ENCODE measurements at places on chromosomes 1 and 21. TPM values are rescaled to one million over a fixed set of nuclear protein-coding genes. Genes with fewer than 3 reads are reported as not detected.

DNA sequence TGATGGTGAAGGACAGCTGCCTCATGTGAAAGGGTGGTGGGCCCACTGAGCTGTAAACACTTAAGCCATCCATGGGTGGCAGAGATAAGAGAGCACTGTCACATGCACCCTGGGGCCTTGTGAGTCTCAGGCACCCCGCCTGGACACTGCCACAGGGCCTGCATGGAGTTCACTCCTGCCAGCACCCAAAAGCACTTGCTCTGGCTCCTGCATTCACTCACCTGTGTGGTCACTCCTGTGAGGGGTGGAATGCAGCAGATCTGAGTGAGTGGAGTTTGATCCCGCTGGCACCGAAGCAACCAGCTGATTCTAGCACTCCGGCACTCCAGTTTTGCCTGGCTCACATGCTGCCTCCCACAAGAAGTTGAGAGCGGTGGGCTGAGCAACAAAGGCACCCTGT lies 1142.1 kb upstream of the PRMT6 start:
- DNase-seq: no peak

DNA sequence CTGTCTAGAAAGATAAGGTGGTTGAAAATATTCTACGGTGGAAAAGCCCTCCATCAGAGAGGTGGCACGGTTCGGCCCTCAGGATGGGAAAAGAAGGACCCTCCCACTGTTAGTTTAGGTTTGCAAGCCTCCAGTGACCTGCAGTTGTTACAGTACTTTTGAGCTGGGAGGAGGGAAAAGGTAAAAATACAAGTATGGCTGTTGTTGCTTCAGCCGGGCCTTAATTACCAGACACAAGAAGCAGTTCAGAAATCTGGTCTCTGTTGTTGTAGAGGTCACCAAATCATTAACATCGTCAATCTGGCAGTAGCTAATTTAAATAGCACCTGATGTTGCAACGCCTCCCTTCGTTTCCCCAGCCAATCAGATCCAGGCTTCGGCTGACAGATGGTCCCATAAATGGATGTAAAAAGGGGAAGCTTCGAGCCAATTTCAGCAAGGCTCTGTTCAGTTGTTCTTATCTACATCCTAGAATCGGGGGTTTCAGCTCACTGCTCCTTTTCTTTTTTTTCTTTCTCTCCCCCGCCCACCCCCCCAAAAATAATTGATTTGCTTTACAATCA lies at the start of gene ELAVL4:
ELAVL4 (plus strand) TSS at position 424 of the 563 bp plus-strand sequence. CDS start 270 bp downstream, outside the sequence.
- DNase-seq: no peak

DNA sequence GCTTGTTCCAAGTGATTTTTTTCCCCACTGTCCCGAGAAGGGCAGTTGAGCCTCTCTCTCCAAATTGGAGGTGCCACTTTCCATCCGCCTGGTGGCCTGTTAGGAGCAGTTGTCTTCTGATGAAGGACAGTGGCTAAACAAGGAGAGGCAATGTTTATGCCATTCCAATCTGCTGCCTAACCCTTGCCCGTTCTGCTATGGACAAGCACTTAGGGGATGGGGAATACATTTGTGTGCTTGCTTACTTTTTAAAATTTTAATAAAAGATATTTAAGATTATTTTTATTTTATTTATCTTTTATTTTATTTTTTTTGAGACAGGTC lies 12.0 kb downstream of the COQ8A start:
- no peak for DNase-seq

DNA sequence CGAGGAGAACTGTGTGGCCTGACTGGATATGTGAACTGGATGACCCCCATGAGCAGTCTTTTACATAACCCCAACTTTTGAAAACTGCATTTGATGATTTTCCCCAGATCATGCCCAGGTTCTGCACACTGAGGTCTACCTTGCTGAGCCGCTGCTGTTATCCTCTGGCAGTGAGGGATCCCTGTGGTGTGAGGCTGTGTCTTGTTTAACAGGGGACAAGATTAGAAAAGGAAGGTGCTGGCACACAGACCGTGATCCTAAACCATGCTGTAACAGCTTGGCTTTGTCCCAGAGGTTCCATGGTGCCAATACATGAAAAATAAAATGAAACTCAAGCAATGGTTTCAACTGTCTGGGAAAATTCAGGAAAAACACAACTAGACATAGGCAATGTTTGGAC lies 134.2 kb downstream of the ZZZ3 start:
- no peak for DNase-seq

DNA sequence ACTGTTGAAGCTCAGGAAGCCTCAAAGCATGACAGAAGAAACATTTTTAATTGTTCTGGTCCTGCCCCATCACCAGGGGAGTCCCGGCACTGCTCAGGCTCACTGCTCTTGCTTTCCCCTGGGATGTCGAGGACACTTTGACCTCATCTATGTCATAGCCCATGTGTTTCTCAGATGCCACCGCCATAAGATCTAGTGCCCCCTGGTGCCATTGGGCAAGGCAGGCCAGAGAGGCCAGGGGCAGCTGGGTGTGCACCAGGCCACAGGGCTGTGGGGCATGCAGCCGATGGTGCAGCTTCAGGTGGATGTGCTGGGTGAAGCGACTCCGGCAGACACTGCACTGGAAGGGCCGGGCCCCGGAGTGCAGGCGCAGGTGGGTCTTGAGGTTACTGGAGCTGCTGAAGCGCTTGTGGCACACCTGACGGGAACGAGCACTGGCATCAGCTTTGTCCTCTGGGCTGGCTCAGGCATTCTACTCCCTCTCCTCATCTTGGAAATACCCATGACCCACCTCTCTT lies 7.7 kb upstream of the CRYBG2 start:
- DNase-seq: no peak

DNA sequence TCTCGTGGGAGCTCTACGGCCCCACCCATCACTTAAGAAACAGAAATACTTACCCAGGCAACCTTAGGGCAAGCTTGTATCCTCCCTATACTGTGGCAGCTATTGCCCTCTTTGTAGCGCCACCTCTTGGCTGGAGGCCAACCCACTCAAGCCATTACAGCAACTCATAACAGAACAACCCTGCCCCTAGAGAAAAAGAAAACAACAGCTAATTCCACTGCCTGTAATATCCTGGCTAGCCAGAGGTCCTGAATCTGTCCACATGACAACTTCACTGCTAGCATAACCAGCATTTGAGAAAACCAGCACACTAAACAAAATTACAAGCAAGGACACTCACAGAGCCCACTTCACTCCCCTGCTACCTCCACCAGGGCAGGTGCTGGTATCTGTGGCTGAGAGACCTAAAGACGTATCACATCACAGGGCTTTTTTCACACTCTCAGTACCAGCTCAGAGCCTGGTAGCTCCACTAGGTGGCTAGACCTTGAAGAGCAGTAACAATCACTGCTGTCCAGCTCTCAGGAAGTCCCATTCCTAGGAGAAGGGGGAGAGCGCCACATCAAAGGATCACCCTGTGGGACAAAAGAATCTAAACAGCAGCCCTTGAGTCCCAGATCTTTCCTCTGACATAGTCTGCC lies 14.5 kb upstream of the MX1 start:
- DNase-seq: no peak

GRCh38 chr1:233432916-233433315 lies 105.4 kb downstream of the MAP3K21 start:
- DNase-seq: no peak

DNA sequence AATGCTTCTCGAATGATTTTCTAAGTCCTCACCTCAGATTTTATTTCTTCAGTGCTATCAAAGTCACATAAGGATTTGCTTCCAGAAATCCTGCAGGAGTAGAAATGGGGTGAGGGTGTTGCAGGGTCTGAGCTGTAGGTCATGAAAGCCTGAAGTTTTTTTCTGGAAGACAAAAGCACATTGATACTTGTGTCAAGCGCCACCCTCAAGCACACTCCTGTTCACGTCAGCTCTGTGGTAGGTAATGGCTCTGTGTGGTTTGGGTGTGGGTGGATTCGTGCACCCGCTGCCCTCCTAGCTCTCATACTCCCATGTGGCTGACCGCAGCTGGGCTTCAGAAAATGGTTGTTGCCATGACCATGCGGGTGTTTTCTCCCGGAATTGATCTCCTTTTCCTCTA lies 39.9 kb downstream of the AKNAD1 start:
- DNase-seq: peak; percentile 95

- peak; percentile 21 for DNase-seq
These were observed 56.2 kb downstream of the NTNG1 start for GRCh38 chr1:107196973-107197562.

DNA sequence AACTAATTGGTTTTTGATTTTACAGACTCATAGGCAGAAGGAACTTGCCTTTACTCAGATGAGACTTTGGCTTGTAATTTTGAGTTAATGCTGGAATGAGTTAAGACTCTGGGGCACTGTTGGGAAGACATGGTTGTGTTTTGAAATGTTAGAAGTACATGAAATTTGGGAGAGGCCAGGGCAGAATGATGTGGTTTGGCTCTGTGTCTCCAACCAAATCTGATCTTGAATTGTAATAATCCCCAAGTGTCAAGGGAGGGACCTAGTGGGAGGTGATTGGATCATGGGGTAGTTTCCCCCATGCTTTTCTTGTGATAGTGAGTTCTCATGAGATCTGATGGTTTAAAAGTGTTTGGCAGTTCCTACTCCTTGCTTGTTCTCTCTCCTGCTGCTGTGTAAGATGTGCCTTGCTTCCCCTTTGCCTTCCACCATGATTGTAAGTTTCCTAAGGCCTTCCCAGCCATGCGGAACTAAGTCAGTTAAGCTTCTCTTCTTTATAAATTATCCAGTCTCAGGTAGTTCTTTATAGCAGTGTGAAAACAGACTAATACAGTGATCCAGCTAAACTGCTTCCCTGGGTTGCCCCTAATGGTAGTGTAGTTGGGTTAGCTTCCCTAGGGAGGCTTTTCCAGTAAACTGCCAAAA lies 10.2 kb downstream of the CPT2 start:
- no peak for DNase-seq

- DNase-seq: peak; percentile 42
These were observed 160.5 kb downstream of the ZBTB18 start for GRCh38 chr1:244211559-244211944.

- DNase-seq: no peak
These were observed 44.7 kb downstream of the ABCG1 start for GRCh38 chr21:42263591-42264131.

- DNase-seq: no peak
These were observed 44.9 kb downstream of the ARHGEF11 start for GRCh38 chr1:157000686-157001085.

Gene SLC6A9
- total RNA-seq: 0.06 TPM

Gene TTC39A
- not detected for total RNA-seq

Gene UBXN11
- total RNA-seq: 5.2 TPM

Gene CYP4A11
- not detected for total RNA-seq

Gene CYP4Z1
- not detected for total RNA-seq

Gene UBASH3A
- not detected for total RNA-seq

Gene OR6N1
- total RNA-seq: not detected

Gene ANGPTL3
- not detected for total RNA-seq

Gene CENPS
- total RNA-seq: 10.0 TPM

Gene MTX1
- total RNA-seq: 49.1 TPM

Gene CD1B
- total RNA-seq: not detected

Gene KISS1
- total RNA-seq: not detected

Gene KCNA2
- not detected for total RNA-seq

Gene ASAP3
- total RNA-seq: 21.9 TPM

Gene CYP4B1
- total RNA-seq: not detected
